ENCODE measurements at places on chromosomes 13 and 19. TPM values are rescaled to one million over a fixed set of nuclear protein-coding genes. Genes with fewer than 3 reads are reported as not detected.

ACP5 gene
- 151 TPM for total RNA-seq

PSG11 gene
- total RNA-seq: not detected

CEACAM8 gene
- not detected for total RNA-seq

SH2D3A gene
- 33.5 TPM for total RNA-seq

IRS2 gene
- 27.7 TPM for total RNA-seq

RASGRP4 gene
- total RNA-seq: not detected

GSX1 gene
- total RNA-seq: not detected

IGFL2 gene
- not detected for total RNA-seq

DNAAF3 gene
- total RNA-seq: not detected

PRDX2 gene
- total RNA-seq: 45.1 TPM

GRCh38 chr19:47032171-47032811, 12.7 kb downstream of the NPAS1 start:
- no peak overlapping the region for H3K27ac ChIP-seq
- H3K36me3 ChIP-seq: no peaks in the 10 kb centered on the region
- DNase-seq: peak; percentile 75

GRCh38 chr19:49064768-49065611, at the start of gene NTF4:
TSS of gene NTF4 (minus strand) at chr19:49064818. CDS start at chr19:49061997, 2,821 bp downstream.
- no peak within 1 kb of the TSS for H3K27ac ChIP-seq
- H3K27me3 ChIP-seq: peaks cover 58% of the 10 kb centered on the region
- DNase-seq: no peak
- peaks cover 5% of the 10 kb centered on the region for H3K4me1 ChIP-seq

- no peak overlapping the region for H3K4me3 ChIP-seq
- no peaks in the 10 kb centered on the region for H3K36me3 ChIP-seq
- H3K4me1 ChIP-seq: no peaks in the 10 kb centered on the region
- DNase-seq: no peak
Observed at GRCh38 chr13:60836821-60837220, 439.8 kb downstream of the TDRD3 start.

- peaks cover 4% of the 10 kb centered on the region for H3K4me1 ChIP-seq
- H3K27me3 ChIP-seq: no peaks in the 10 kb centered on the region
- H3K27ac ChIP-seq: no peak overlapping the region
- DNase-seq: peak; percentile 15
- no peak overlapping the region for H3K4me3 ChIP-seq
Observed at GRCh38 chr19:51891193-51891747, 3.5 kb upstream of the ZNF577 start.

DNA sequence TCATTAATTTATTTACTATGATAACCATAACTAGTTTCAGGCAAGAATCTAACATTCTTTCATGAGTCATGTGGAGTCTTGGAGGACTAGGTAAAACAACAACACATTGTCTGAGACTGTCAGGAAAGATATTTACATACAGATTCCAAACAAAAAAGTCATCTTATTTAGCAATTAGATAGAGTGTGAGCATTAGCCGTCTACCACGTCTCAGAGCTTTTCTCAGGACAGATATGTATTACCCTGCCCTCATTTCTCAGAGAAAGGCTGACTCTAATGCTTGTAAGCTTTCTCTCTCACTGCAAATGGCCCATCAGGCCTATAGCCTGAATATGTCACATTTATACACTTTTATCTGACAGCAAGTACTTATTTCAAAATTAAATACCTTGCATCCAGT, 312.1 kb upstream of the PCDH20 start:
- no peak overlapping the region for H3K27ac ChIP-seq
- no peak for DNase-seq
- no peaks in the 10 kb centered on the region for H3K4me1 ChIP-seq
- H3K36me3 ChIP-seq: no peaks in the 10 kb centered on the region
- H3K4me3 ChIP-seq: no peak overlapping the region

- DNase-seq: no peak
- H3K4me1 ChIP-seq: peaks cover 11% of the 10 kb centered on the region
- H3K27ac ChIP-seq: no peak overlapping the region
- no peak overlapping the region for H3K4me3 ChIP-seq
Observed at GRCh38 chr19:2549701-2550191, 73.8 kb downstream of the GADD45B start.

- H3K27me3 ChIP-seq: no peaks in the 10 kb centered on the region
- DNase-seq: no peak
- H3K4me3 ChIP-seq: no peak overlapping the region
- peaks cover 4% of the 10 kb centered on the region for H3K36me3 ChIP-seq
- H3K27ac ChIP-seq: no peak overlapping the region
Observed at GRCh38 chr13:50918567-50918966, 9.0 kb downstream of the RNASEH2B start.

DNA sequence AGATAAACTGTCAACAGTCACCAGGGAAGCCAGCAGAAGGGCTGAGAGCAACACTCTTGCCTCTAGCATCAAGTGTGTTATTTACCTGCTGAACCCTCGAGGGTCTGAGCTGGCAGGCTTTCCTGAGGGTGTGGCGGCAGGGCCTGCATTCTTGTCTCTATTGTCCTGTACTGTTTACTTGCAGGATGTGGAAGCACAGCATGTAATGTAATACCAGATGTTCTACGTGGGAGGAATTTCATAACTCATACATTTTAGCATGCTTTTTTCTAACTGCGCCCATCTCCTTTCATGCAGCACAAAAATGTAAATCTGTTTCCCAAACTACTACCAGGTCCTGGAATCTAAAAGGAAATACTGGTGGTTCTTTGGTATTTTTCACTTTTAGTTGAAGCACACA, 153.1 kb downstream of the RGCC start:
- no peaks in the 10 kb centered on the region for H3K4me1 ChIP-seq
- peaks cover 2% of the 10 kb centered on the region for H3K36me3 ChIP-seq
- H3K4me3 ChIP-seq: no peak overlapping the region
- no peak overlapping the region for H3K27ac ChIP-seq
- DNase-seq: no peak

- DNase-seq: no peak
Observed at GRCh38 chr19:29154163-29154562, 58.8 kb downstream of the UQCRFS1 start.

GRCh38 chr19:13460045-13460444, 46.2 kb downstream of the CACNA1A start:
- H3K27me3 ChIP-seq: no peaks in the 10 kb centered on the region
- H3K4me1 ChIP-seq: no peaks in the 10 kb centered on the region
- DNase-seq: no peak

DNA sequence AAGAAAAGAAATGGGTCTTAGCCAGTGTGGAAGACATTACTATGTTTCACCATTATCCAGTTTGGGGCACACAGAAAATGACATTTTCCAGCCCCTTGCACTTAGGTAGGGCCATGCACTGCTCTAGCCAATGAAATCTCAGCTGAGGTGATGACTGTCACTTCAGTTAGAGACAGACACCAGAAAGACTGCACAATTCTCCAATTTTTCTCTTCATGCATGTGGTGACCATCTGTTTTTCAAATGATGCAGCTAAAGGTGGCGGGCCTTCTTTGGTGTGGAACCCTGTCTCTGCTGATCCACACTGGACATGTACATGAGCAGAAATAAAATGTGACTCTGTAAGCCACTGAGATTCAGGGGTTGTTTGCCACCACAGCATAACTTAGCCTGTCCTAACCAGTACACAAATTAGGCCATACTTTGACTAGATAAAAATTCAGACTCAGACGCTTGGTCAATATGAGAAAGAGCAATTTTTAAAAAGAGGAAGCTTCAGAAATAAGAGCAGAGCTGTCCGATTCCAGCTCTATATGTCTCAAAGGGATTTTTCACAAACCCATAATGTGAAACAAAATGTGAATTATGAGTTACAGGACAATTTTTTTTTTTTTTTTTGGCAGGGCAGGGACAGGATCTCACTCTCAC, 6.7 kb downstream of the ZNF565 start:
- no peak for DNase-seq
- peaks cover 5% of the 10 kb centered on the region for H3K4me1 ChIP-seq
- no peak overlapping the region for H3K4me3 ChIP-seq
- no peaks in the 10 kb centered on the region for H3K27me3 ChIP-seq
- H3K27ac ChIP-seq: peak overlapping the region; percentile 11

DNA sequence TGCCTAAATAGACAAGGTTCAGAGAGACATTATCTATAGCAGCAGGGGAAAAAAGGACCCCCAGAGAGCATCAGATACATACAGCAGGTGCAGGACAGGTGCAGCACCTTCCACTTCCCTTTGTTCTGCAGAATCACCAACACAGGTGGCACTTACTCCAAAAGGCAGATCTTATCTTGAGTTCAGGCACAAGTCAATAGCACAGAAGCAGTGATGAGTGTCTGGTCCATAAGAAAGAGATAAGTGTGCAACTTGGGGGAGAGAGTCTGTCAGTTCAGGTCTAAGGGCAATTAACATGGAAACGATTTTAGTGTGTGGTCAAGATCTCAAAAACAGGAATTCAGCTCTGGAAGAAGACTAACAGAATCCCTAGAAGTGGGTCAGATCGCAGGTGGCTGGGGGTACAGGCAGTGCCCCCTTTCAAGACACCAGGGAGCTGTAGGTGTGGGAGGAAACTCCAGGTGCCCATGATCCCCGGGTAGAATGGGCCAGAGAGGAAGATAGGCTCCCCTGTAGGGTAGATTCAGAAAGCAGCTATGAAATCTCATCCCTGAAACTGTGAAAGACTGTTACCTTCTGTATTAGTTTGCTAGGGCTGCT, 40.6 kb downstream of the TNFSF11 start:
- H3K27me3 ChIP-seq: no peaks in the 10 kb centered on the region
- H3K36me3 ChIP-seq: no peaks in the 10 kb centered on the region
- DNase-seq: no peak
- H3K27ac ChIP-seq: no peak overlapping the region
- H3K4me3 ChIP-seq: no peak overlapping the region

DNA sequence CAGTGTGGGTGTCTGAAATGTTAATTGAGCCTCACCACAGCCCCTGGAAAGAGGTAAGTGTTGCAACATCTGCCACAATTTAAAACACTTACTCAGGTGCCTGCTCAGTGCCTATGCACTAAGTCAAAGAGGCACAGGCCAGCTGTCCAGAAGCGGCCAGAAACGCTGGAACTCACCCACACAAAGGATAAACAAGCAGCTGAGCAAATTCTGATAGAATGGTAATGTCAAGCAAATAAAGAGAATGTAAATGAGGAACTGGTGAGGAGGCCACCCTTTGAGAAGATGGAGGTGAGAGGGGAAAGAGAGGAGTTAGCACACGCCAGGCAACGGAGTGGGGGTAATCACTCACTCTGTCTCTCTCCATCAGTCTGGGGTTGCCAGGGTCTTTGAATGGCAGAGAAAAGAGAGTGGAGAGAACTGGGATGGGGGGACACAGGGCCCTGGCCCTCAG, 67.7 kb upstream of the SERP2 start:
- H3K4me1 ChIP-seq: no peaks in the 10 kb centered on the region
- no peaks in the 10 kb centered on the region for H3K36me3 ChIP-seq
- no peaks in the 10 kb centered on the region for H3K27me3 ChIP-seq

DNA sequence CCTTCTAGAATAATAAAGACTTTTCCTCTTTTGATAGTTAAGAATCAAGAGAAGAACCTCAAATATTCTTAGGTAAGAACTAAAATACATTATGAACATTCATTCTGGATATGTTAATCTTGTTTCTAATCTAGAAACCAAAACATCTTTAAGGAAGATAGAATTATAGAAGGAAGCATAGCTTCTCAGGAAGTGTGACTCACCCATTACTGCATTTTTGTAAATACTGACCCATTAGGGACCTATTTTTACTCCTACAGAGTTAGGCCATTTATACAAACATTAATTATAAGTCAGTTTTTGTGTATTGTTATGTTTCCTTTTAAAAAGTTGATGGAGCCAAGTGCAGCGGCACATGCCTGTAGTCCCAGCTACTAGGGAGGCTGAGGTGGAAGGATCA, 147.1 kb downstream of the NUFIP1 start:
- H3K27me3 ChIP-seq: no peaks in the 10 kb centered on the region
- H3K4me1 ChIP-seq: no peaks in the 10 kb centered on the region
- H3K4me3 ChIP-seq: no peak overlapping the region
- H3K36me3 ChIP-seq: no peaks in the 10 kb centered on the region
- DNase-seq: no peak
- no peak overlapping the region for H3K27ac ChIP-seq

GRCh38 chr13:54394085-54394700, 1365.6 kb downstream of the OLFM4 start:
- DNase-seq: no peak
- no peaks in the 10 kb centered on the region for H3K27me3 ChIP-seq
- no peak overlapping the region for H3K27ac ChIP-seq
- H3K4me3 ChIP-seq: no peak overlapping the region

GRCh38 chr19:45822716-45823115, 7.6 kb upstream of the RSPH6A start:
- no peak overlapping the region for H3K4me3 ChIP-seq
- no peaks in the 10 kb centered on the region for H3K4me1 ChIP-seq
- peaks cover 60% of the 10 kb centered on the region for H3K36me3 ChIP-seq
- DNase-seq: no peak
- H3K27ac ChIP-seq: no peak overlapping the region

DNA sequence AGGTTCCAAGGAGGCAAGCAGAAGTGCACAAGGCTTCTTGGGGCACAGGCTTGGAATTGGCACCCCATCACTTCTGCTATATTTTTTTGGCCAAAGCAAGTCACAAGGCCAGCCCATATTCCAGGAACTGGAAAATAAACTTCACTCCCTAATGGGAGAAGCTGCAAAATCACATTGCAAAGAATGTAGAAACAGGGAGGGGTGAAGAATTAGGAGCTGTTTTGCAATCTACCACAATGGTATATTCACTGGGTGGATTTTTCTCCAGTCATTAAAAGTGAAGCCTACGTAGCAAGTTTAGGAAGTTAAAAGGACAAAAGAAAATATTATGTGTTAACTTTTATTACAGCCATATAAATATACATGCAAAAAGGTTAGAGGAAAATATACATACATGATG, 464.8 kb downstream of the COG6 start:
- H3K27ac ChIP-seq: no peak overlapping the region
- peaks cover 4% of the 10 kb centered on the region for H3K4me1 ChIP-seq
- no peak overlapping the region for H3K4me3 ChIP-seq
- no peak for DNase-seq

DNA sequence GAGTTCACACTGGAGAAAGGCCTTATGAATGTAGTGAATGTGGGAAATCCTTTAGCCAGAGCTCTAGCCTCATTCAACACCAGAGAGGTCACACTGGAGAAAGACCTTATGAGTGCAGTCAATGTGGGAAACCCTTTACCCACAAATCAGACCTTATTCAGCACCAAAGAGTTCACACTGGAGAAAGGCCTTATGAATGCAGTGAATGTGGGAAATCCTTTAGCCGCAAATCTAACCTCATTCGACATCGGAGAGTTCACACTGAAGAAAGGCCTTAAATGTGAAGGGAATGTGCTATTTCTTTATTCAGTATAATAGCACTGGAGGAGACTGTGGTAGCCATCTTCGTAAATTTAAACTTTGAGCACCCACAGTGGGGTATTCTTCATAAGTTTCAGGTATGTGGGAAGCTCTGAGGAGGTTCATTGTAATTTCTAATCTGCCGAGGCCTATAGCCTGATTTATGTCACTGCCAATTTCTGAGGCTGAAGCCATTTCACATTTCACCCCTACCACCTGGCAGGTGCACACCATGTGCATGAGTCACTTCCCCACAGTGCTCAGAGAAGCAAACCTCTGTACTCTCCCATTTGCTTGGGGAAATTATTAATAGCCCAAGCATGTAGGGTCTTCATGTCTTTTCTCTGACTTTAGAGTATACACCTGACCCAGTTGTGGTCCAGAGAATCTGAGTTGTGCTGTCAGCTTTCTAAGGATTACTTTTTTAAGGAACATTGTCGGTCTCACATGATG, 6.4 kb downstream of the ZNF551 start:
- H3K36me3 ChIP-seq: peaks cover 11% of the 10 kb centered on the region
- no peak overlapping the region for H3K4me3 ChIP-seq
- no peak for DNase-seq
- H3K27ac ChIP-seq: no peak overlapping the region
